ENCODE measurements at places on chromosomes 7 and 10.

DNA sequence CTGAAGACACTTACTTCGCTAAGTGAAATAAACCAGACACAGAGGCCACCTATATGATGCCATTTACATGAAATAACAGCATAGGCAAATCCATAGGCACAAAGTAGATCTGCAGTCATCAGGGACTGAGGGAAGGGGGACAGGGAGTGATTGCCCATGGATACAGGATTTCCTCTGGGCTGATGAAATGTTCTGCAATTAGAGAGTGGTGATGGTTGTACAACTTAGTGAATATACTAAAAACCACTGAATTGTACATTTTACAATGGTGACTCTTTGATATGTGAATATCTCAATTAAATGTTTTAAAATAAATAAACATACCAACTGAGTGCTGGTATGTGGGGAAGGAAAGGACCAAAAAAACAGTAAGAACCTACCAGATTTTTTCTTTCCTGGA, 20.4 kb downstream of the PPA1 start:
- no peak for DNase-seq

- DNase-seq = no peak
Observed at GRCh38 chr10:74114041-74114448, 36.6 kb downstream of the AP3M1 start.

GRCh38 chr10:50788951-50789945, 49.5 kb downstream of the ASAH2B start:
- no peak for DNase-seq

DNA sequence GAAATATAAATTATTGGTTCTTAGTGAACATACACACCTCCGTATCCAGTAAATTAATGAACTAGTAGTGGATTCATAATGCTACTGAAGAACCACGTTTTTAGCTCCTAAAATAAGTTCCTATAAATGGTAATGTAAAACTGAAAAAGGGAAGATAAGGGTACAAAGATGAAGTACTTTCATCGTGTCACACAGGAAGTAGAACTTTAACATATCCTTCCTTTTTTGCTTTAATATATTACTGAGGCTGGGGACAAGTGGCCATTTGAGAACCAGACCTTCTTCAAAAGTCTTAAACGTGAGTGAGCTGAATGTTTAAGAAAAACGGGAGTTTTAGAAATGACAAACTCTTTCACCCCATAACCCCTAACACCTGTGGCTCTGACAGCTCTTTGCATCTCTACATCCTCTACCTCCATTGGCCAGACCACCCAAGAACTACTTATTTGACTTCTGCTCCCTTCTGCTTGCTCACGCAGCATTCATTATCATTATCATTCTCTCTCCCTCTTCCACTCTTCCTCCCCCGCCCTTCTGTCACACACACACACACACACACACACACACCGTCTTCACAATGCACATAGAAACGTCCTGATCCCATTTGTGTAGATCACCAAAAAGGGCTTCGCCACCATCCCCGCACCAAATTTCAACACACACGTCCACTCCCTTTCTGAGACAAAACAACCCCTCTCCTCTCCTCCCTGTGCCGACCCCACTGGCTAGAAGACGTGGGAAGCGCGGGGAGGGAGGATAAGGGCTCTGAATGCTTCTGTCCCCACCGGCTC, 677 bp downstream of the SKAP2 start:
- no peak for DNase-seq

DNA sequence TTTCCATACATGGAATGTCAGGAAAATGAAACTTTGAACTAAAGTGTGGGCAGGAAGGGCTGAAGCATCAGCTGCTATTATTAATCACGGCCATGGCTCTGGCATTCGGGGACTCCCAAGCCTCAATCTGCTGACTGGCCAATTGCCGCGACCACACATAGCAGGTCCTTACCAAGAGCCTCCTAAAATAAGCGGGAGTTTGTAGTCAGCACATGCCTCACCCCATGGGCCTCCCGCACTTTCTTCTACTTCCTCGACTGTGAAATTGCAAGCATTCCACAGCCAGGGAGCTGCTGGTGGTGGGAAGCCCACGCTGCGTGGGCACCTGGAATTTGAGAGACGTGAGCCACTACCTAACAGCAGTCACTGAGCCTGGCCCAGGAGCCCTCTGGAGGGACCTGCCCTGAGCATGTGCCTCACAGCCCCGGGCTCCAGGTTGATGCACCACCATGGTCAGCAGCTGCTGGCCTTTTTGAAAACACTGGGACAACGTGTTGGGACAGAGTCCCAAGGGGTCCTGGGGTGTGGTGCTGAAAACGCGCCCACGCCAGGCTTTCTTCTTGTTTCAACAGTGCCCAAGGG, 211.4 kb downstream of the TNS3 start:
- no peak for DNase-seq

GRCh38 chr10:5988336-5988920, 11.1 kb upstream of the IL15RA start:
- DNase-seq = no peak
